ENCODE measurements at places on chromosomes 6 and 20. TPM values are rescaled to one million over a fixed set of nuclear protein-coding genes. Genes with fewer than 3 reads are reported as not detected.
A peak's percentile ranks its signal among the peaks of the same experiment; 100 is the strongest.

- no peak for DNase-seq
These were observed 48.3 kb downstream of the ECT2L start for GRCh38 chr6:138844192-138844591.

DNA sequence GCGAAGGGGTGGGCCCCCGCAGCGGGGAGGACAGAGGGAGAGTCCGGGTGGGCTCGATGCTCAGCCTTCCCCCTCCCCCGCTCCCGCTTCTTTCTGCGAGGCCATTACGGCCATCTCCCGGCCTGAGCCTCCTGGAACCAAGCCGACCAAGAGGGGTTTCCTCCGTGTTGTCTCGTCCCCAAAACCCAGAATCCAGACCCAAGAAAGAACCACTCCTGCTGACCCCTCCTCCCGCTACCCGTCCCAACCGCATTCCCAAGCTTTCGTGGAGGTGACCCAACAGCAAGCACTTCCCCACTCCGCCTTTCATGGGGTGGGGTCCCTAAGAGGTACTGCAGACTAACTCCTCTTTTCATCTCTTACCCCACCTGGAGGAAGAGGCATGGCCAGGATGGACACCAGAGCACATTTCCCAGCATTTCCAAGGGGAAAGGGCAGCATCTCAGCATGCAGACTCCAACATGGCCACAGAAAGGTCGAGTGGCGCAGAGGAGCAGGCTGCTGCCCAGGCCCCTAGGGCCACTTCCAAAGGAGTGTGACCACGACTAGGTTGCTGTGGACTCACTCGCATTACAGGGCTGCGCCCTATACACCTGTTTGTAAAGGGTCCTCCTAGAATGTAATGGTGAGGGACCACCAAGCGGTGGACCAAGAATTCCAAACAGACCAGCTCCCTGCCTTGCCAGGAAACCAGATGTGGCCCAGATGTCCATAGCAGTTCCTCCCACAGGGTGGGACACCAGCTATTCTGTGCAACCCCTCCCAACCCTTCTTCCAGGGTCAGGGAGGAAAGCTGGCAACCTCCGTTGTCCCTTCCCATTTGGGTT lies 53.4 kb downstream of the MRPL14 start:
- no peak for DNase-seq

- no peak for DNase-seq
These were observed 383.8 kb downstream of the TFAP2A start for GRCh38 chr6:10030942-10031537.

- no peak for DNase-seq
These were observed 232.8 kb upstream of the GMDS start for GRCh38 chr6:2478200-2478599.

DNA sequence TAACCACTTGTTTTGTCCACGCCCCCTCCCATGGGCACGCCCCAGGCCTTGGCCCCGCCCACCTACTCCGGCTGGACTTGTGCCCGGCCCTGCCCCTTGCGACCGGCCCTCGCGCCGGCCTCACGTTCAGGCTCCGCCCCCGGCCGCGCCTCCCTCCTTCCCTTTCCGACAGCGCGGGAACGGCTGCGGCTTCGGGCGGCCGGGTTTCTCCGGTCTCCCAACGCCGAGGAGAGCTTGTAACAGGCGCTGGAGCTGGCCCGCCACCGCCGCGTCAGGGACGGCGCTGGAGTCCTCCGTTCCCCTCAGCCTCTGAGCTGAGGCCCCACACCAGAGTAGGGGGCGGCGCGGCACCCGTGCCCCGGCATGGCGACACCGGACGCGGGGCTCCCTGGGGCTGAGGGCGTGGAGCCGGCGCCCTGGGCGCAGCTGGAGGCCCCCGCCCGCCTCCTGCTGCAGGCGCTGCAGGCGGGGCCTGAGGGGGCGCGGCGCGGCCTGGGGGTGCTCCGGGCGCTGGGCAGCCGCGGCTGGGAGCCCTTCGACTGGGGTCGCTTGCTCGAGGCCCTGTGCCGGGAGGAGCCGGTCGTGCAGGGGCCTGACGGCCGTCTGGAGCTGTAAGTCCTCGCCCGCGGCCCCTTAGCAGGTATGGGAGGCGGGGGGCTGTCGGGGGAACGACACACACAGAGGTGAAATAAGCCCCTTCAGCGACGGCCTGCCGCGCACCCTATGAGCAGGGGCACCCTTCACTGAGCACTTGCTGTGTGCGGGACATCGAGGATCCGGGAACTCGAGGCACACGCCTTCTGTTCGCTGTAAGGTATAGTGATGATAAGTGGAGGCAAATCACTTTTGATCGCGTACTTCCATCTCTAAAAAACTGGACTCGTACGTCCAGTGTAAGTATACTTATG lies at the start of gene FANCE:
TSS of gene FANCE (plus strand) at position 156 of the 908 bp plus-strand sequence. CDS start at position 364, 208 bp downstream.
- DNase-seq = peak; percentile 89

DNA sequence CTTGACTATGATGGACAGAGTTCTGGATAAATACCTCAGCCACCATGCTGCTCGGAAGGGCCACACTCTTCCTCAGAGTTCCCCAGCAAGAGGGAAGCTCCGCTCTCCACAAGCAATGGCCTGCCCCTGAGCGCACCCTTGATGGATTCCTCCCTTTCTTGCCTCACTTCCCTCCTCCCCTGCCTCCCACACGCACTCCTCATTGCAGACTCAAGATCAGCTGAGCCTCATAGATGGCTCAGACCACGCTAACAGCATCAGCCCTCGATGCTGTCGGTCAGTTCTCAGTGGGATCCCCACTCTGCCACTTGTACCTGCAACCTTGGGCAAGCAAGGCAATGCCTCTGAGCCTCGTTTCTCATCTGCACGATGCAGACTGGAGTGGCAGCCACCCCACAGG lies 123.3 kb downstream of the BMP7 start:
- DNase-seq = no peak

DNA sequence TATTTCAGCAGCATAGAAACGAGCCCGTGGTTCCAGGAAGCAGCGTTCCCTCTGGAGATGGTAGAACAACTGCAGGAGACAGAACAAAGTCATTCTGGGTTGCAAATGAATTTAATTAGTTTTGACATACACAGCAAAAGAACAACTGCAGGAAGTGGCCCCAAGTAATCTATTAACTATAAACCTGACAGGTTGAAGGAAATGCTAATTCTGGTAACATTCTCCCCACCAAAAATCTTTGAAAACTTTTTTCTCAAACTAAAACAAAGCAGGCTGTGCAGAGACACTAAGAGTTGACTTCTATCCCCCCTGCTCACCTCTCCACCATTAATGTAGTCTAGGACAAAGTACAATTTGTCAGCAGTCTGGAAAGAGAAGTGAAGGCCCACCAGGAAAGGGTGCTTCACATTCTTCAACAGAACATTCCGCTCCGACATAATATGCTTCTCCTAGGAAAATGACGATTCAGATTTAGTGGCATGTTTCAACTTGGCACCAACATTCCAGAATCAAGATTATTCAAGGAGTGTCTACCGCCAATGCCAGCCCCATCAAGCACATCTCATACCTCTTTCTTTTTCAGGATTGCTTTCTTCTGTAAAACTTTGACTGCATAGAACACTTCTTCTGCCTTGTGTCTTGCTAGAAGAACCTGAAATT lies 120.4 kb upstream of the SLC2A12 start:
- DNase-seq = no peak

DNA sequence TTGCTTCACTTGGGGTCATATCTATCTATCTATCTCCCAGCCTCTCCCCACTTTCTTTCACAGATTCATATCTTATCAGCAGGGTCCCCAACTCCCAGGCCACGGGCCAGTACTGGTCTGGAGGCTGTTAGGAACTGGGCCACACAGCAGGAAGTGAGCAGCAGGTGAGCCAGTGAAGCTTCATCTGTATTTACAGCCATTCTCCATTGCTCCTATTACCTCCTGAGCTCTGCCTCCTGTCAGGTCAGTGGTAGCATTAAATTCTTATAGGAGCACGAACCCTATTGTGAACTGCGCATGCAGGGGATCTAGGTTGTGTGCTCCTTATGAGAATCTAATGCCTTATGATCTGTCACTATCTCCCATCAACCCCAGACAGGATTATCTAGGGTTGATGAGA lies 14.8 kb upstream of the TAB2 start:
- no peak for DNase-seq

DNA sequence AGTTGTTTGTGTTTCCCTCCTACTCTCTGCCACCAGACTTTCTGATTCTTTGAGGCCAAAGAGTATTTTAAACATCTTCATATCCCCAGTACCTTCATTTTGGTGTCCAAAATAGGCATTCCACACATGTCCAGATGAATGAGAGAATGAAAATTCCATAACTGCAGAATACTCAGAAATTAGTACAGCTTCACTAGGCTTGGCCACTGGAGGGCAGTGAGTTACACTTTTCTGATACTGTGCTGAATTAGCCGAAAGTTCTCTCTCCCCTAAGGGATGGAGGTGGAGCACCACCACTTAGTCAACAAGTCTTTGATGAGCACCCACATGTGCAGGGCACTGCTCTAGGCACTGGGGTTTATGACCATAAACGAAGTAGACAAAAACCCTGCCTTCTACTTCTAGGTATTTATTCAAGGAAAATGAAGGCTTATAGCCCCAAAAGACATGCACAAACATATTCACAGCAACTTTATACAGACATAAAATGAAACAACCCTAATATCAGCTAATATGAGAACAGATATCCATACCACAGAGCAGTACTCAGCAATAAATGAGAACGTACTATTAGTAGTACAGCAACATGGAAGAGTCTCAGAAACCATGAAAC lies 46.1 kb upstream of the TMEM217 start:
- no peak for DNase-seq

DNA sequence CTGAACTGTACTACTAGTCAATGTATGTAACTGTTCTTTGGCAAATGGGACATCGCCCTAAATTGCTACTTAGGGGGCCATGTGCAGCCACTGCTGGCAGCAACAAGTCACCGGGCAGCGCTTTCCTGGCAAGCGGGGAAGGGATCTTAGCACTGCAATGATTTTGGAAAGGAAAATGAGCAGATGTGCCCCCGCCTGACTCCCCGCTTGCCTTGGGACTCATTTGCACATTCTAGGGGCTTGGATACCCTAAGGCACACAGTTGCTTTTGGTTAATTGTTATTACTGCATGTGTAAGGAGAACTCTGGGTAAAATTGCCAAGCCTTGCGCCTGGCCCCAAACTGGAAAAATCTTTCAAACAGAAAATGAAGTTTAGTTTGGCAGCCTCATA lies 32.2 kb downstream of the CD83 start:
- DNase-seq = no peak

DNA sequence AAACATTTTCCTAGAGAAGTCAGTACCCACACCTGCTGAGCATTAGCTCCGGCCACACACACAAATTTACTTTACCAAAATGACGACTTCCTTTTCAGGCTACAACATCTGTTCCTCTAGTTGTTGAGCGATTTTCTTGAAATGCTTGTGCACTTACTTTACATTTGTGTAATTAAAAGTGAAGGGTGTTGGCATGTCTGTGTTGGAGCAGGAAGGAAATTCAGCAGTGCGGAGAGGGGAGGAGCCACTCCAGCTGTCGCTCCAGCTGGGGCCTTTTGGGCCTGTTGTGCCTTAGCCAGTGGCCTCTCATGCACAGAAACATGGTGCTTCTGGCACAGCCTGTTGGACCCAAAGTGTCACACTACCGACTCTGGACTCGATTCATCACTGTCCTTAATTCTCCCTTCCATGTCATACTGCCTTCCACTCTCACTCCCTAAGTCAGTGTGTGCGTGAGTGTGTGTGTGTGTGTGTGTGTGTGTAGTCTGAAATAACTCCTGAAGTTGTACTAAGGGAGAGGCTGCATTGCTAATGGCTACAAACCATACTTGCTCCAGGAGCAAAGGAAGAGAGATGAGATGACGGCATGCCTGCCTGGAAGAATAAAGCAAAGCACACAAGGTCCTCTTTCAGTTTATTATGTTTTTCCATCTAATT lies 191.8 kb upstream of the ARG1 start:
- DNase-seq = no peak

- no peak for DNase-seq
These were observed 71.2 kb upstream of the EMILIN3 start for GRCh38 chr20:41437836-41438235.

DNA sequence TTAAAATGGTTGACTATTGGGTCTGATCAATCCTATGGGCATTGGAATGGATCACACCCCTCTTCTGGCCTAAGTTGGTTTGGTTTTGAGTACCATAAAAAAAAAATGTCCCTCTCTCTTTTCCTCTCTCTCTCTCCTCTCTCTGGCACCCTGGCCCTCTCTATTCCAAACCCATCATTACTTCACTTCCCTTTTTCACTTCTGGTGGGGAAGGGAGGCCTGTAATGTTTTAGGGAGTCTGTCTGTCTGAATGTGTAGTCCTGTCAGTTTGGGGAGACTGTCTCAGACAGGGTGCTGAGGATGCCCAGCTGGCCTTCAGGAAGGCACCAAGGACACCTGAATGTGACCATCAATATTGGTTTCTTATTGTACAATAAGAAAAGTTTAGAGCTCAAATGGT lies 165.8 kb downstream of the CD24 start:
- no peak for DNase-seq

GRCh38 chr6:110878751-110879522 lies 4.4 kb downstream of the AMD1 start:
- no peak for DNase-seq

GRCh38 chr20:25273541-25274358 lies 25.9 kb downstream of the PYGB start:
- no peak for DNase-seq

The FAM209B gene
- total RNA-seq = not detected

The IER3 gene
- 20.0 TPM for total RNA-seq

The ZC2HC1B gene
- total RNA-seq = not detected

The HRH3 gene
- not detected for total RNA-seq

The PLG gene
- not detected for total RNA-seq

Measured in breast epithelium (tissue), 4 donors.